Activated CD4-positive, alpha-beta T cell treated with anti-CD3 and anti-CD28 coated beads, Interleukin-2, amount 10 ng/mL, durations not matched to agents 24 days and 14 days (primary cell): ENCODE measurements at places on chromosomes 4 and X.

DNA sequence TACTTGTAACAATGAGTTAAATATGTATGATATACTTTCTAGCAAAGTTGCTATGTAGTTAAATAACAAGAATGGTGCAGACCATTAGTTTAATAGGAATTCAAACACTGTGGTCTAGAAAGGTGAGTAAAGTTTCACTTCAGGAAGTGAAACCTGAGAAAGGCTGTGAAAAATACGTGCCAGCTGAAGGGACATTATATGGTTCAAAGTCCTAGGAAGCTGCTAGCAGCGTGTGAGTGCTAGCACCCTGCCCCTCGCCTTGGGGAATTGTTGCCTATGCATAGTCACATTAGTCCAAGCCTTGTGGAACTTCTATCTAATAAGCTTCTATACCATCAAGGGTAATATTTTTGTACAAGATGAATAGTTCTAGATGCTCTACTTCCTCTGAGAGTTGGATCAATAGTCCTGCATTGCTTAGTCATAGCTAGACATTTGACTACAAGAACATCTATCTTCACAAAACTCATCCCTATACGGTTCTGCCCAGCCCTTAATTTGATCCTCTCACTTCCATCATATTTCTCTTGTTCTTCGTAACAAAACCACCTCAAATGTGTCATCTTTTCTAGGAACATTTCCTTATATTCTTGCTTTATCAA lies 45.8 kb upstream of the ARSJ start:
- no peak overlapping the region for H3K4me3 ChIP-seq
- no peaks in the 10 kb centered on the region for H3K4me1 ChIP-seq
- no peak overlapping the region for H3K27ac ChIP-seq
- no peak for DNase-seq
- H3K27me3 ChIP-seq, result no peaks in the 10 kb centered on the region

DNA sequence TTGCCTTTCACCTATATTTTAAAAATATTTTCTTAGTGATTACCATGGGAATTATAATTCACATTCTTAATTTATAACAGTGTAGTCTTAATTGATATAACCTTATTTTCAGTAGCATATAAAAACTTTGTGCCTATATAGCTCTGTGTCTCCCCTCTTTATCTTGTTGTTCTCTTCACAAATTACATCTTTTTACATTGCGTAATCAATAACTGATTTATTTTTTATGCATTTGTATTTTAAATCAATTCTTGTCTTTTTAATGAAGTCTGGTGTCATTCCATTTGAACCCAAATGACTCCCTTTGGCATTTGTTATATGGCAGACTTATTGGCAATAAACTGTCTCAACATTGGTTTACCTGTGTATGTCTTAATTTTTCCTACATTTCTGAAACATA lies 137.0 kb downstream of the SH3BGRL start:
- H3K4me1 ChIP-seq, result peaks cover 3% of the 10 kb centered on the region
- DNase-seq, result no peak
- H3K36me3 ChIP-seq, result peaks cover 4% of the 10 kb centered on the region

- H3K27ac ChIP-seq, result no peak overlapping the region
- H3K4me1 ChIP-seq, result peaks cover 2% of the 10 kb centered on the region
- H3K4me3 ChIP-seq, result no peak overlapping the region
- DNase-seq, result no peak
Measured at GRCh38 chrX:42442745-42443144, 335.2 kb downstream of the PPP1R2C start.

GRCh38 chr4:146123231-146123630 lies 52.3 kb upstream of the LSM6 start:
- no peaks in the 10 kb centered on the region for H3K4me1 ChIP-seq
- no peak overlapping the region for H3K4me3 ChIP-seq
- DNase-seq, result no peak
- H3K36me3 ChIP-seq, result no peaks in the 10 kb centered on the region

GRCh38 chr4:145186729-145187128 lies 6.3 kb upstream of the OTUD4 start:
- no peak overlapping the region for H3K4me3 ChIP-seq
- no peak for DNase-seq
- peaks cover 18% of the 10 kb centered on the region for H3K27me3 ChIP-seq
- no peak overlapping the region for H3K27ac ChIP-seq

- H3K27me3 ChIP-seq, result no peaks in the 10 kb centered on the region
- no peaks in the 10 kb centered on the region for H3K4me1 ChIP-seq
- H3K36me3 ChIP-seq, result no peaks in the 10 kb centered on the region
- no peak for DNase-seq
- no peak overlapping the region for H3K27ac ChIP-seq
Measured at GRCh38 chr4:60443068-60443467, 757.1 kb upstream of the ADGRL3 start.

- H3K27me3 ChIP-seq, result no peaks in the 10 kb centered on the region
- H3K36me3 ChIP-seq, result peaks cover 14% of the 10 kb centered on the region
- peaks cover 14% of the 10 kb centered on the region for H3K4me1 ChIP-seq
Measured at GRCh38 chr4:39706334-39706733, 8.4 kb downstream of the UBE2K start.

DNA sequence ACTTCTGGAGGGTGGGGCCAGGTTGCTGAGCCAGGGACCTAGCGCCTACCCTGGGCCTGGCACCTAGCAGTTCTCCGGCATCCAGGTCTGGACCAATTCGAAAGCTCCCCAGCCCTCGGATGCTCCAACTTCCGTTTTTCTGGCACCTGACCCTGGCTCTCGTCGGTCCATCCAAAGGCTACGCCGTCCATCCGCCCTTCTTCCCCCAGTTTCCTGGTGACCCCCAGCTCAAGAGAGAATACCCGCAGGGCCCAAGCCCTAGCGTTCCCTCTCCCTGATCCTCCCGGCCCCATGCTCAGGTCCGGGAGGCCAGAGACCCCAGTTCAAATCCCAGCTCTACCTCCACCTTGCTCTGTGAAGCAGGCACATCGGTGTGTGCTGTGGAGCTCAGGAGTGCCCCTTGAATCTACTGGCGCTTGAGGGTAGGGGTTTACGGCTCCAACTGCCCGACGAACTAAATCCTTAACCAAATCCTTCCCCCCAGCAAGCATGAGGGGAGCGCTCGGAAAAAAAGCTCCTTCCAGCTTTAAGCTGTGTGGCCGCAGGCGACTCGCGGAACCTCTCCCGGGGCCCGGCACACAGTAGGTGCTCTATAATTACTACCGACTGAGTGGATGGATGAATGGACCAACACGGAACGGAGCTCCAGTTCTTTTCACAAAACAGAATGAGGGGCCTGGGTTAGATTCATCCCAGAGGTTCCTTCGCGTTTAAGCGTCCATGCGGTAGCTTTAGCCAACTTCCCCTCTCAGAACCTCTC lies 1.1 kb downstream of the CRMP1 start:
- peaks cover 2% of the 10 kb centered on the region for H3K36me3 ChIP-seq
- no peak overlapping the region for H3K27ac ChIP-seq
- peaks cover 55% of the 10 kb centered on the region for H3K27me3 ChIP-seq
- no peaks in the 10 kb centered on the region for H3K4me1 ChIP-seq
- no peak overlapping the region for H3K4me3 ChIP-seq
- no peak for DNase-seq

- no peaks in the 10 kb centered on the region for H3K36me3 ChIP-seq
- no peak overlapping the region for H3K27ac ChIP-seq
- no peak for DNase-seq
- no peak overlapping the region for H3K4me3 ChIP-seq
Measured at GRCh38 chr4:2285613-2286381, 23.9 kb upstream of the MXD4 start.

- no peak overlapping the region for H3K4me3 ChIP-seq
- H3K4me1 ChIP-seq, result peaks cover 2% of the 10 kb centered on the region
- H3K27ac ChIP-seq, result no peak overlapping the region
- H3K36me3 ChIP-seq, result no peaks in the 10 kb centered on the region
- no peaks in the 10 kb centered on the region for H3K27me3 ChIP-seq
- no peak for DNase-seq
Measured at GRCh38 chrX:13515211-13515930, 54.0 kb upstream of the EGFL6 start.

- H3K36me3 ChIP-seq, result no peaks in the 10 kb centered on the region
- H3K4me1 ChIP-seq, result no peaks in the 10 kb centered on the region
- no peak overlapping the region for H3K27ac ChIP-seq
Measured at GRCh38 chr4:126465341-126465740, 1150.6 kb downstream of the FAT4 start.

- H3K36me3 ChIP-seq, result no peaks in the 10 kb centered on the region
- H3K27ac ChIP-seq, result no peak overlapping the region
- peaks cover 3% of the 10 kb centered on the region for H3K4me1 ChIP-seq
- H3K27me3 ChIP-seq, result no peaks in the 10 kb centered on the region
- H3K4me3 ChIP-seq, result no peak overlapping the region
Measured at GRCh38 chrX:97332963-97333362, 449.3 kb downstream of the RPA4 start.

DNA sequence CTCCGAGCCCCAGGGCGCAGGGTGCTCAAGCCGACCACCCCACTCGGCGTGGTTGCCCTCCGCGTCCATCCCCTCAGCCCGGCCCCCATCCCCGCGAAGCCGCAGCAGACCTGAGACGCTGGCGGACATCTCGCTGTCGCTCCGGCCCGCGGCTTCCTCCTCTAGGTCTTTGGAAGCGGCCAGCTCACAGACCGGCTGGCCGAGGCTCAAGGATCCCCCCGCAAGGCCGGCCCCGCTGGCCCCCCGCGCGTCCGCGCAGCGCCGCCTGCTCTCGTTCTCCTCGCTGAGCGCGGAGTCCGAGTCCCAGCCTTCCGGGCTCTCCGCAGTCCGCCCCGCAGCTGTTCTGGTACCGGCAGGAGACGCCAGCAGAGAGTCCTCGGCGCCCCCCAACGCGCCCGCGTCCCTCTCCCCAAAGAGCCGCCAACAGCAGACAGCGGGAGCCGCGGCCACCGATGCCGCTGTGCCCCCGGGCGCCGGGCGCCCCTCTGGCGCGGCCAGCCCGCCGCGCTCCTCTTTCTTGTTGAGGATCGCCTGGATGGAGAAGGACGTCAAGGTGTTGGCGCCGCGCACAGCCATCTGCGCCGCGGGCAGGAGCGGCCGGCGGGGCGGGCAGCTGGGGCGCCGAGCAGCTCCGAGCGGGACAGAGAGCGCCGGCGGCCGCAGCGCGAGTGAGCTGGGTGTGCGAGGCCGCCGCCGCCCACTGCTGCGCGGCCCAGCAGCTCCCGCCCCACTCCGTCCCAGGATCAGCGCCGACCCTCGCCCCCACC lies at the start of gene NKX3-2:
Gene NKX3-2, minus strand, starts transcription at position 670 of the 767 bp plus-strand sequence. Its CDS starts 94 bp downstream, at position 576.
- peak within 1 kb of the TSS; percentile 76 for H3K27ac ChIP-seq
- H3K4me3 ChIP-seq, result peak within 1 kb of the TSS; percentile 86
- H3K36me3 ChIP-seq, result peaks cover 9% of the 10 kb centered on the region
- peaks cover 72% of the 10 kb centered on the region for H3K27me3 ChIP-seq

DNA sequence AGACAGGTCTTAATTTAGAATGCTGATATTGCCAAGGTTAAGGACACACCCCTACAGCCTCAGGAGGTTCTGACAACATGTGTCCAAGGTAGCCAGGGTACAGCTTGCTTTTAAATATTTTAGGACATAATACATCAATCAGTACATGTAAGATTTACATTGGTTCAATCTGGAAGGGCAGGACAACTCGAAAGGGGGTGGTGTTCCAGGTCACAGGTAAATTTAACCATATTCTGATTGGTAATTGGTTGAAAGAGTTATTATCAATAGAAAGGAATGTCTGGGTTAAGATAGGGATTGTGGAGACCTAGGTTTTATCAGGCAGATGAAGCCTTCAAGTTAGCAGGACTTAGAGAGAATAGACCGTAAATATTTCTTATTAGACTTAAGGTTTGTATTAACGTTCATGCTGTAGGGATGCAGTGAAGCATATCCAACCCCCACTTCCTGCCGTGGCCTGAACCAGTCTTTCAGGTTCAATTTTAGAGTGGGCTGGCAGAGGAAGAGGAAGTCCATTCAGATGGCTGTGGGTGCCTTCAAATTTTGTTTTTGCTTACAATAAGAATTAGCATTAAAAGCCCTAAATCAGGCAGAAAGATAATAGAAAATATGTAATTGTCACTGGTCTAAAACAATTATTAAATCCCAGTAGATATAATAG lies 136.5 kb upstream of the GALNTL6 start:
- H3K36me3 ChIP-seq, result no peaks in the 10 kb centered on the region
- H3K27me3 ChIP-seq, result no peaks in the 10 kb centered on the region
- no peak overlapping the region for H3K4me3 ChIP-seq
- H3K27ac ChIP-seq, result no peak overlapping the region

DNA sequence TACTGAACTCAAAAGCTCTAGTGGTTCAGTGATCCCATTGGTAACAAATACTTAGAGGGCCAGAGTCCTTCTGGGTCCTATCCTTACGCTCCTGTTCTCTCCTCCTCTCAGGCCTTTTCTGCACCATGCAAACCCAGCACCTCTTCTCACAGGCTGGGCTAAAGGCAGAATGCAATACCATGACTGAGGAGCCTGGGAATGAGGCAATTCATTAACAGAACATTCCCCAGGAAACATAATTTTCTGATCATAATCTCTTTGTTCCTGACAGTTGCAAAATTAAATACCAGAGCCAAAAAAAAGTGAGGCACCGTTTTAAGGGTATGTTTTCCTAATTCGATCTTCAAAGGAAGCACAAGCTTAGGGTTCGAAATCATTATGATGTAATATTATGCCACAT lies 9.0 kb downstream of the SORBS2 start:
- H3K4me1 ChIP-seq, result no peaks in the 10 kb centered on the region
- H3K36me3 ChIP-seq, result no peaks in the 10 kb centered on the region

DNA sequence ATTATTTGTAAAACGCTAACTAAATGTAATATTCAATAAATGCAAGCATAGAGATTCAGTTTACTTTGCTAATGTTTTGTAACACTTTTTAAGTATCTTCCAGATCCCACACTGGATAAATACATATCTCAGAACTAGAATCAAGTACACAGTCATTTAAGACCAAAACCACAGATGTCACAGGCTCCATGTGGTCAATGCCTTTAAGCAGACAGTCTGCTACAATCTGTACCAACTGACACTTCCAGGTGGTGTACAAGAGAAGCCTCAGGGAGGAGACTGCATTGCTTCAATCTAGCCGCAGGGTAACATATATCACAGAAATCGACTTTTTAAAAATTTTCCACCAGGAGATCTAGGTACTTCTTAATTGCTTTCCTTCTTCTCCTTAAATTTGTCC lies 229.6 kb upstream of the DIAPH2 start:
- no peaks in the 10 kb centered on the region for H3K27me3 ChIP-seq
- H3K4me3 ChIP-seq, result no peak overlapping the region
- H3K36me3 ChIP-seq, result no peaks in the 10 kb centered on the region
- no peak for DNase-seq
- no peaks in the 10 kb centered on the region for H3K4me1 ChIP-seq

- H3K4me3 ChIP-seq, result no peak overlapping the region
- H3K27me3 ChIP-seq, result no peaks in the 10 kb centered on the region
- no peak overlapping the region for H3K27ac ChIP-seq
Measured at GRCh38 chr4:149719357-149719756, 96.3 kb downstream of the IQCM start.

GRCh38 chrX:124341396-124342132 lies 4.8 kb upstream of the SH2D1A start:
- H3K27me3 ChIP-seq, result no peaks in the 10 kb centered on the region
- H3K4me3 ChIP-seq, result peak overlapping the region; percentile 38
- H3K36me3 ChIP-seq, result no peaks in the 10 kb centered on the region
- peaks cover 42% of the 10 kb centered on the region for H3K4me1 ChIP-seq
- peak overlapping the region; percentile 83 for H3K27ac ChIP-seq

DNA sequence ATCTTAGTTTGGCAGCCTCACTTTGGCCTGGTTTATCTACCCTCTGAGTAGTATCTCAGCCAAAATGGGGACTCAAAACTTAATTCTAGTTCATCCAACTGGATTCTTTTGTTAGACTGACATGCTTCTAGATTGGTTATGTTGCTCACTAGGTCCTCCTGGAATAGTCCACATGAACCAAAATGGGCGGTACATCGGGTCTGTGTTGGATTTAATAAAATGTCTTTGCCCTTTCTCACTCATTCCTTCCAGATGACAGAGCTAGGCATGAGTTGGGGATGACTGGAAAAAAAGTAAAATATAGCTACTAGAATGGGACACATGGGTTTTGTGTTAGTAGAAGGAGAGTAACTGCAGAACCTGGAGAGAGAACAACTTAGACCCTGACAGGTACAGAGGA lies 247.9 kb downstream of the CCSER1 start:
- no peaks in the 10 kb centered on the region for H3K27me3 ChIP-seq
- no peaks in the 10 kb centered on the region for H3K36me3 ChIP-seq
- H3K4me3 ChIP-seq, result no peak overlapping the region
